ENCODE measurements at places on chromosomes 11 and 22. TPM values are rescaled to one million over a fixed set of nuclear protein-coding genes. Genes with fewer than 3 reads are reported as not detected.

HTATIP2 gene
- 17.8 TPM for total RNA-seq

SLC25A45 gene
- total RNA-seq = not detected

TEX12 gene
- 1.7 TPM for total RNA-seq

MRGPRX3 gene
- not detected for total RNA-seq

HINFP gene
- total RNA-seq = 15.0 TPM

CHADL gene
- total RNA-seq = not detected

DDTL gene
- 3.4 TPM for total RNA-seq

MISFA gene
- not detected for total RNA-seq

HPX gene
- total RNA-seq = 0.29 TPM

OR51G1 gene
- total RNA-seq = not detected

PRAME gene
- not detected for total RNA-seq

FREY1 gene
- 1.6 TPM for total RNA-seq

OR51I1 gene
- total RNA-seq = 1.6 TPM

ZPR1 gene
- total RNA-seq = 43.1 TPM

LDLRAD3 gene
- 10.7 TPM for total RNA-seq

ADAMTS8 gene
- total RNA-seq = 7.3 TPM

CARD18 gene
- not detected for total RNA-seq

SEPTIN5 gene
- total RNA-seq = 9.4 TPM

PDXP gene
- total RNA-seq = 10.7 TPM

OR2AG2 gene
- total RNA-seq = not detected

INPP5J gene
- total RNA-seq = 1.2 TPM

PIWIL4 gene
- 9.0 TPM for total RNA-seq

PHLDB1 gene
- 53.5 TPM for total RNA-seq

CXCR5 gene
- total RNA-seq = 0.14 TPM

COMT gene
- total RNA-seq = 175 TPM

RBMXL2 gene
- total RNA-seq = not detected

GRIK4 gene
- 1.1 TPM for total RNA-seq

CLCF1 gene
- total RNA-seq = 0.77 TPM

MMP10 gene
- not detected for total RNA-seq

All from uterus (tissue), 4 donors.